ENCODE measurements at places on chromosomes 12 and 14.

- DNase-seq, result no peak
These were observed 196.2 kb upstream of the HMGA2 start for GRCh38 chr12:65628061-65628460.

GRCh38 chr14:56241461-56241860, 123.2 kb downstream of the PELI2 start:
- DNase-seq, result no peak

- no peak for DNase-seq
These were observed 191.0 kb upstream of the RGS6 start for GRCh38 chr14:71741241-71741640.

DNA sequence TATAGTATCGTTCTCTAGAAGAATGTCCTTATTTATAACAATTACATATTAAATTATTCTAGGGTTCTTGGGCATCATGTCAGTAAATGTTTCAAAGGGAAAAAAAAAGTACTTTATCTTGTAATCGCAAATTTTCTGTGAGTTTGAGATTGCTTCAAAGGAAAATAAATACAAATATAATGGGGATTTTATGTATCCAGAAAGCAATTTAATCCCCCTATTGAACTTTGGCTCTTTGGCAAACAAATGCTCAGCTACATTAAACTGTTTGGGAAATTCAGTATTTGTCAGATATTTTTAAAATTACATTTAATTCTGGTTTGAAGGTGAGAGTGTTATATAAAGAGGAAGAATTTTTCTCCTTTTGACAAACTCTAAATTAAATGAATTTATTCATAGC, 8.0 kb downstream of the ACSS3 start:
- no peak for DNase-seq

DNA sequence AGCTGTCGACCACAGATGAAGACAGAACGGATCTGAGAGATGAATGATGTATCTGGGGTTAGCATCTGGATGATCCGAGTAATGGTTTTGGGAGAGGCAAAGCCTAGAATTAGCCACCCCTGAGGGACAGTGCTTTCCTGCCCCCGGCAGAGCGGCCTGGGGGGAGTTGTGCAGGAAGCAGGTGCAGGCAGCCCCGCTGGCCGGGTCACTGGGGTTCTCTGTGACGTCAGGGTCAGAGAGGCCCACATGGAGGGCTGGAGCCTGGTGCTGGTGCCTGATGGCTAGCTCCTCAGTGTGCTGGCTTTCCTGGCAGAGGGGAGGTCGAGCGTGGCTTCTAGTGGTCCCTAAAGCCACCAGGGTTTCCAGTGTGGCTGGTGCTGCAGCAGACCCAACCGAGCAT, 70.3 kb downstream of the ADGRD1 start:
- no peak for DNase-seq

- DNase-seq, result peak; percentile 69
These were observed 2.7 kb downstream of the TBX3 start for GRCh38 chr12:114681116-114681871.

- DNase-seq, result no peak
These were observed 137.2 kb upstream of the GSC start for GRCh38 chr14:94906991-94907587.

DNA sequence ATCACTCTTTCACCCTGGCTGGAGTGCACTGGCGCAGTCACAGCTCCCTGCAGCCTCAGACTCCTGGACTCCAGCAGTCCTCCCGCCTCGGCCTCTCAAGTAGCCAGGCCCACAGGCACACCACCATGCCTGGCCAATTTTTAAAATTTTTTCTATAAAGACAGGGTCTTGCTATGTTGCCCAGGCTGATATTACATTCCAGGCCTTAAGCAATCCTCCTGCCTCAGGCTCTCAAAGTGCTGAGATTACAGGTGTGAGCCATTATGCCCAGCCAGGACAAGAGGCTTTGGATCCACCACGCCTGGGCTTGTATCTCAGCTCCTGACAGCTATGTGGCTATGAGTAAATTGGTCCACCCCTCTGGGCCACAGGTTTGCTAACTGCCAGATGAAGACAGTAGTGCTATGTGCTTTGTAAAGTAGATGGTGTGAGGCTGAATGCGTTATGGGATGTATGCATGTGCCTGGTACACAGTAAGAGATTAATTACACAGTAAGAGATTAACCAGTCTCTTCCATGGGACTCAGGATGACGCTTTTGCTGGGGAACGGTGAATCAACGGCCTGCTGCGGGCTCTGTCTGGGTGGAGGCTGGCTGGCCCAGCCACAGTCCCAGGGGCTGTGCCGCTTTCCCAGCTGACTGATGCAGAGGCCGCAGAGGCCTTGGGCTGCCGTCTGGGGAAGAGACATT, 53.3 kb upstream of the NCOR2 start:
- DNase-seq, result no peak

DNA sequence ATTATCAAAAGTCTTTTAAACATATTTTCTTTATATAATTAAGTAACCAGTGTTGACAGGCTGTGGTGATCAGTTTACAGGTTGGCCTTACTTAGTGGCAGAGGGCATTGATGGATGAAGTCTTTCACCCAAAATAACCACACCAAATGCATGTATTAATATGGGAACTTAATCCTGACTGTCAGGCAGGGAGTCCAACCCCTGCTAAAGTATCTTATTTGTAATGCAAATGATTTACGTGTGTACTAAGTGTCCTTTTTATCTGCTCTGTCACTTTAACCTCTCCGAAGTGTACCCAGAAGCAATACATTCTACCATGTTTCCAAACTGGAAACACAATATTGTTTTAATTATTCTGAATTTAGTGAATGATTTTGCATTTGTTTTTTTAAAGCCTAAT, 1.4 kb downstream of the MYBPC1 start:
- DNase-seq, result no peak

DNA sequence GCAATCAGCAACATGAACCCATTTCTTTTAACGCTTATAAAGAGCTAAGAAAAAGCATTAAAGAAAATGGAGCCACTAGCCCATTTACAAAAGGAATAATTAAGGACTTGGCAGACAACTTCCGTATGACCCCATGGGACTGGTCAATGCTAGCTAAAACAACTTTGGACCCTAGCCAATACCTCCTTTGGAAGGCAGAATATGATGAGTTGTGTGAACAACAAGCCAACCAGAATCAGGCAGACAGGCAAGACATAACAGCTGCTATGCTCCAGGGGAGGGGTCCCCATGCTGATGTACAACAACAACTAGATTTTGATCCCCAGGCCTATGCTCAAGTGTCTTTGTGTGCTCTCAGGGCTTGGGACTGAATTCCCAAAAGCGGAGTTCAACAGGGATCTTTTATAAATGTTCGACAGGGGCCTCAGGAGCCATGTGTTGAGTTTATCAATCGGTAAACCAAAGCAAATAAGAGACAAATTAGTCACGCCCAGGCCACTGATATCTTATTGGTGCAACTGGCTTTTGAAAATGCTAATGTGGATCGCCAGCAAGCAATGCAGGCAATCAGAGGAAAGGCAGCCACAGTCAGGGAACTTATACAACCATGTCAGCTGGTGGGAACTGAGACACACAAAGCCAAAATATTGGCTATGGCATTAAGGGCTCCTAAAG, 254.4 kb upstream of the DIO2 start:
- DNase-seq, result no peak

- no peak for DNase-seq
These were observed 21.7 kb downstream of the SMCO2 start for GRCh38 chr12:27468241-27468640.

- peak; percentile 49 for DNase-seq
These were observed 91.8 kb upstream of the ARID2 start for GRCh38 chr12:45637706-45638105.

GRCh38 chr12:93098077-93098476, 169.0 kb upstream of the EEA1 start:
- DNase-seq, result no peak

DNA sequence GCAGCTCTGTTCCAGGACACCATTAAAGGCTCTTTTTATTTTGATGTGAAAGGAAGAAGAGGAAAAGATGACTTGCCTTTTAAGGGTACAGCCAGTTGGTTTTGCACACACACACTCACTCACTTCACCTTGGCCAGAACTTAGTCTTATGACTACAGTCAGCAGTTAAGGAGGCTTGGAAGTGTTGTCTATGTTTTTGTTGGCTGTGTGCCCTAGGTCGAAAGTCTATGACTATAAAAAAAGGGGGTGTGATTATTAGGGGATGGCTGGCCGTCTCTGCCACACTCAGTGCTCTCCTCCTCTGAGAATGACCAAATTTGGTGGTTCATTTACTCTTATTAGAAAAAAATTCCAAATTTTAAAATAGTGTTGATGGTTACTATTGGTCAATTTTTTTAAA, 139.5 kb upstream of the OTX2 start:
- DNase-seq, result peak; percentile 1

DNA sequence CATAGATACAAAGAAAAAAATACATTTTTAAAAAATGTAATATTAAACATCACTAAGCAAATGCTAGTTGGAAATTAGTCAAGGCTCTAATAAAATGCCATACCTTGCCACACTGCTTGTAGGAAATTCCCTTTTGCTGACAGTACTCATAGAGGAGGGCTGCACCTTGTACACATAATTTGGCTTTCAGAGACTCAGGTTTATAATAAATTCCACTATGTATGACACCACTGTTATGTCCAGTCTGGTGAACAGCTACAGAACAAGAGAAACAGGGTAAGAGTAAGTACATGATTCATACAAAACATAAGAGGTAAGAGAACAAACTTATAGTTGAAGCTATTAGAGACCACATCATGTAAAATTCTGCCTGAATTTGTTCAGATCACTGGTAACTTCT, 10.1 kb downstream of the L2HGDH start:
- no peak for DNase-seq

DNA sequence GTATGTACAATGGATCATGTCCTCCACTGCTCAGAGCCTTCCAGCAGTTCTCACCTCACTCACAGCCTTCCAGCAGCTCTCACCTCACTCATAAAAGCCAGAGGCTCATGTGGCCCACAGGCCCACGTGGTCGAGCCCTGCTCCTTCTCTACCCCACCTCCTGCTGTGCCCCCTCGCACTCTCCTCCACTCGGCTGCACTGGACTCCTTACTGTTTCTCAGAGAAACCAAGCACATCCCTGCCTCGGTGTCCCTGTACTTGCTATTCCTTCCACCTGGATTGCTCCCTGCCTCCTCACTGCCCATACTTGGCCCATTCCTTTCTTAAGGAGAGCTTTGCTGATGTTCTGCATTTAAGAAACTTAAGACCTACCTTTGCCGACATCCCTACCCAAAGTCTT, 219.7 kb downstream of the ZFP36L1 start:
- DNase-seq, result no peak

DNA sequence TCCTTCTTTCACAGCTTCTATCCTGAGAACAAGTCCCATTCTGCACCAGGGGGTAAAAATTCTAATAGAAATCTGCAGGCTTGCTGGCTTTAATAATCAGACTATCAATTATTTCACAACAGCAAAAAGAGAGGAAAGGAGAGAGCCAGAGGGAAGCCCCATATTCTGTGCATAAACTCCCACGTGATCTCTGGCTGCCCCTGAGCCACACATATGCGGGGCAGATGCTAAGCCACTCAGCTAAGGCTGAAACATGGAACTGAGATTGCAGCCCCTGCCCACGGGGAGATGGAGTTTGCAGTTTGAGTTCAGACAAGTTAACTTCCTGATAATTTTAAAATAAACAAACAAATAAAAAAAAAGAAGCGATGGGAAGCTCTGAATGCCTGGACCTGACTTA, 254.4 kb upstream of the CCDC196 start:
- peak; percentile 7 for DNase-seq

- DNase-seq, result no peak
These were observed 138.9 kb downstream of the GPR65 start for GRCh38 chr14:88143810-88144209.

DNA sequence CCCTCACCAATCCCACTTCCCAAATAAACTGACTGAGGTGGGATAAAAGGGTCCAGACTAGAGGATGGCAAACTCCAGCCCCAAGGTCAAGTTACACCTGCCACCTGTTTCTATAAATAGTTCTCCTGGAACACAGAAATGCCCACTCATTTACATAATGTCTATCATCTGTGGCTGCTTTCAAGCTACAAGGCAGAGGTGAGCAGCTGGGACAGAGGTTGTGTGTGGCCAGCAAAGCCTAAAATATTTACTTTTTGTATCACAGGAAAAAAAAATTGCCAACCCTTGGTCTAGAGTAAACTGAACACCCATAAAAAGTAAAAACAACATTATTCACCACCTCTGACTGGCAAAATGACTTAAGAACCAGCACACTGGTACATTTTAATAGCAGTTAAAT, 269.4 kb downstream of the RGS6 start:
- no peak for DNase-seq

GRCh38 chr14:81473456-81474147, 60.1 kb downstream of the SEL1L start:
- DNase-seq, result no peak

DNA sequence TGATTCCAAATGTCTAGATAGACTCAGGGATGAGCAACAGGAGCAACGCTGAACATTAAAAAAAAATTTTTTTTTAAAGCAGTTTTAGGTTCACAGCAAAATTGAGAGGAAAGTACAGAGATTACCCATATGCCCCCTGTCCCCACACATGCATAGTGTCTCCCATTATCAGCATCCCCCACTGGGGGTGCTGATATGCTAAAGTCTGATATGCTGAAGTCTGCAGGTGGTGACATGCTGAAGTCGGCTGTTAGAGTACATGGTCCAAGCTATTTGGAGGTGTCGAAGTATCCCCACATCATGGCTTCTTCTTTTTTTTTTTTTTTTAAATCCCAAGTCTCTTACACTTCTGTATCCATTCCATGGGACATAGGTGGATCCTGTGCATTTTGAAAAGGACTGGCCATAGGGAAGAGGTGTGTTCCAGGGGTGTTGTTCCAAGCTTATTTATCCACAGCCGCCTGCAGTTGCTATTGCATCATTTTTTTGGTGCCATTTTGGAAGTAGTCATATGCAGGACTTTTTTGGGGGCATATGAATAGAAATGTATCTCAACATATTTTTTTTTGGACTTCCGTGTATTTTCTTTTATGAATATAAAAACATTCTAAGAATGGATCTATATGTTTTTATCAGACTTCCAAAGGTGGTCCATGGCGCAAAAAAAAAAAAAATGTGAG, 19.0 kb upstream of the MIS18BP1 start:
- DNase-seq, result no peak

DNA sequence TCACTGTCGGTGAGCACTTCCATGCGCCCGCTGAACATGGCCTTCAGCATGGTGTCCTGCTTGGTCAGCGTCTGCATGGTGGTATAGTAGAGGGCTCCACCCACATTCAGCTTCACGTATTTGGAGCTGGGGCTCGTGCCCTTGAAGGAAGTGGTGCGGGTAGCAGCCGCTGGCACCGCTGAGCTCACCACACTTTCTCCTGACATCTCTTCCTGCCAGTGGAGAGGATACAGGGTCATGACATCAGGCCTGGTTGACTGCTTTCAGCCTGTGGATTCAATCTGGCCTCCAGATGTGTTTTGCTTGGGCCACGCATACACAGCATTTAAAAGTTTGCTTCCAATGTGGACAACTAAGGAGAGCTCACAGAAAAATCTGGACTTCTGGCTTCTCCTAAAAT, 7.6 kb downstream of the KCTD10 start:
- peak; percentile 85 for DNase-seq

- DNase-seq, result no peak
These were observed 197.4 kb downstream of the SLC25A21 start for GRCh38 chr14:36974985-36975384.

DNA sequence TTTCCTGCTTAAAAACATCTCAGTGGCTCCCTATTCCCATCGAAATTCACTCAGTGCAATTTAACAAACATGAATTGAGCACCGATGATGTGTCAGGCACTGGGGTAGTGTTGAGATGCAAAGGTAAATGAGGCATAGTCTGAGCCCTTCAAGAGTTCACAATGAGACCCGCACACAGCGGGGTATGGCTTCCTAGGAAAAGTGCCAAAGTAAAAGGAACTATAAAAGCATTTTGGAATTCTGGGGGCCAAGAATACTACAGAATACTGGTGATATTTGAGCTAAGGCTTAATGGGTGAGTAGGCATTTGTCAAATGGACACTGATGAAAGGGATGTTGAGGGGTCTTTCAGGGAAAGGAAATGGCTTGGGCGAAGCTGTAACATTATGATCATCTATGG, 315.4 kb downstream of the DPF3 start:
- DNase-seq, result no peak

All from RPMI7951 (cell line).